Hindlimb muscle (tissue), 1 donor: ENCODE measurements at places on chromosomes 11 and 22.

- DNase-seq, result no peak
These were observed 153.2 kb upstream of the NARS2 start for GRCh38 chr11:78727816-78728215.

DNA sequence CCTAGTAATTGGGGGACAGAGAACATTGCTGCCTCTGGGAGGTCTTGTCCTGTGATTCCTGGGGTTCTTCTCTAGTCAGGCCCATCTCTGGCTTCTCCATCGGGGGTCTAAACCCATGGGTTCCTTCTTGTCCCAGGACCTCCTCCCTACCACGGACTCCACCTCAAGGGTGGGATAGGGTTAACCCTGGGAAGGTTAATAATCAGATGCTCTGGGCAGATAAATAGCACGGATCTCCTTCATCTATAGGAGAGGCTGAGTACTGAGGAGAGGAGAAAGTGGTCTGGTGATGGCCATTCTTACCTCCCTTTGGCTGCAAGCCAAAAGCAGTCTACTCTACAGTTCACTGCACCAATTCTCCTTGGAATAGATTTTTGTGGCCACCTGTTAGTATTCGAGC lies 10.5 kb downstream of the HEPHL1 start:
- DNase-seq, result no peak

GRCh38 chr11:19359221-19360000 lies 118.7 kb upstream of the E2F8 start:
- DNase-seq, result no peak

DNA sequence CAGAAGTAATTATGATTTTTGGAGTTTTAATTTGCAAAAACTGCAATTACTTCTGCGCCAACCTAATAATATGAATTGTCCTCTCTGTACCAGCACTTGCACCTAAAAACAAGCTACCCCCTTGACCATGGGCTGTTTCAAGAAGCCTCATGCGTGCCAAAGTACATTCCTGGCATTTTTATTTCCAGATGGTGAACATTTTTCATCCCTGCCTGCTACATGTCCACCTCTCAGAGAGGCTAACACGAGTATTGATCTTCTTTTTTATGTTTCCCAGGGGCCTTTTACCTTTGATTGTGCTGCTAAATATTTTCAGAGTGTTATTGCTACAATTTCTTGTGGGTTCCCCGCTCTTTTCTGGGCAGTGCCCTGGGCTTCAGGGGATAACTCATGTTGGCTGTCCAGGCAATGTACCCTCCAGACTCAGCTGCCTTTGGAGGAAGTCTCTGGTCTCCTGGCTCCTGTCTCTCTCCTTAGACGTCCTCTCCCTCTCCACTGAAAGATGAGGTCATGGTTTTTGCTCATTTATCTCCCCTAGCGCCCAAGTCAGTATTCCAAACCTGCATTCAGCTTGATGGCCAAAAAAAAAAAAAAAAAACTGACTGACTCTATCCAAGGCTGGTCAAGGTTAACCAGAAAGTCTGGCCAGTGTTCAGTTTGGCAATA lies 86.2 kb upstream of the ASPHD2 start:
- DNase-seq, result no peak

DNA sequence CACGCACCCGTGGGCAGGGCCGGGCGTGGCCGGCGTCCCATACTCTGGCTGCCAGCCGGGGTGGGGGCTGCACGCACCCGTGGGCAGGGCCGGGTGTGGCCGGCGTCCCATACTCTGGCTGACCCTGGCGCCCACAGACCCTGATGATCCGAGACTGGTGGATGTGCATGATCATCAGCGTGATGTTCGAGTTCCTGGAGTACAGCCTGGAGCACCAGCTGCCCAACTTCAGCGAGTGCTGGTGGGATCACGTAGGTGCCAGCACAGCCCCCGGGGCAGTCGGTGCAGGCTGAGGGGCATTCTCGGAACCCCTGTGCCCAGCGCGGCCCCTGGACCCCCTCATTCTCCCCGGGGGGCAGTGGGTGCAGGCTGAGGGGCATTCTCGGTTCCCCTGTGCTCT lies 19.0 kb downstream of the RNH1 start:
- DNase-seq, result no peak

DNA sequence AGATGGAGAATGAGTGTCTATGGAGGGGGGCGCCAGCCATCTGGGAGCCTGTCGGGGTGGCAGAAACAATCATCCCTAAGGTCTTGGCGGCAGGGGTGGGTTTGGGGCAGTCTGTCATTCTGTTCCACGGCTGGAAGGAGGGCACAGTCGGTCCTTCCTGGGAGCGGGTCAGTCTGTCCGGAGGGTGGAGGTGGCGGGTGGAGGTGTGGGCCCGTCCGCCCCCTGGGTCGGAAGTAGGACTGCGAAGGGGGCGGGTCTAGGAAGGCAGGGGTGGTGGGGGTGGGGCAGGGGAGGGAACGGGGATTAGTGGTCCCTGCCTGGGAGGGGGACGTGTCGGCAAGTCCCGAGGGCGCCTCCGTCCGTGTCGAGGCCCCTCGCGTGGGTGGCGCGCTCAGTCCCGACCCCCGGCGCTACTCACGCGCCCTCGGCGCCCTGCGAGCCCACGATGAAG lies 461 bp downstream of the TBC1D10A start:
- no peak for DNase-seq

- no peak for DNase-seq
These were observed 1900.7 kb upstream of the RAG2 start for GRCh38 chr11:38498721-38499120.

- no peak for DNase-seq
These were observed 1.7 kb downstream of the TTLL8 start for GRCh38 chr22:50056214-50056972.

GRCh38 chr22:24431309-24432034 lies 4.1 kb downstream of the ADORA2A start:
- DNase-seq, result no peak

GRCh38 chr11:75145196-75145971 lies 5.5 kb upstream of the SLCO2B1 start:
- no peak for DNase-seq

DNA sequence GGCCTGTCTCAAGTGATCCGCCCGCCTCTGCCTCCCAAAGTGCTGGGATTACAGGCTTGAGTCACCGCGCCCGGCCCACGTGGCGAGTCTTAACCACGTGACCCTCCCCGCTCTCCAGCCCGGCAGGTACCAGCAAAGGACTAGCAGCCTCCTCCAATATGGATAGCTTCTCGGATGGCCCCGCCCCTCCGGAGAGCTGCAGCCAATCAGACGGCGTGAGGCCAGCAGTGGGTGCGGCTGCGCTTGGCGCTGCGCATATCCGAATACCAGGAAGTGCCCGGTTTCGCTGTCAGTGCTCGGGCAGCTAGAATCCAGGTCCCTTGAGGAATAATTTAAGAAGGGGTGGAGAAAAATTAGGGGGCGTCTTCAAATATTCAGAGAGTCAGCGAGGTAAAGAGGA lies 14.7 kb upstream of the PISD start:
- DNase-seq, result peak; percentile 82

DNA sequence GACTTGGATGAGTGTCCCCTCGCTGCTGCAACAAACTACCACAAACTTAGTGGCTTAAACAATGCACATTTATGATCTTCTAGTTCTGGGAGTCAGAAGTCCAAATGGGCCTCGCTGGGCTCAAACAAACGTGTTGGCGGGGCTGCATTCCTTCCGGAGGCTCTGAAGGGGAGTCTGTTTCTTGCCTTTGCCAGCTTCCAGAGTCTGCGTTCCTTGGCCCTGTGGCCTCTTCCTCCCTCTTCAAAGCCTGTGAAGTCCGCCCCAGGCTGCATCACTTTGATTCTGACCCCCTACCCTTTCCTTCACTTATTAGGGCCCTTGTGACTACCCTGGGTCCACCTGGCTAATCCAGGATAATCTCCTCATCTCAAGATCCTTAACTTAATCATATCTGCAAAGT lies 80.3 kb upstream of the NECTIN1 start:
- no peak for DNase-seq

DNA sequence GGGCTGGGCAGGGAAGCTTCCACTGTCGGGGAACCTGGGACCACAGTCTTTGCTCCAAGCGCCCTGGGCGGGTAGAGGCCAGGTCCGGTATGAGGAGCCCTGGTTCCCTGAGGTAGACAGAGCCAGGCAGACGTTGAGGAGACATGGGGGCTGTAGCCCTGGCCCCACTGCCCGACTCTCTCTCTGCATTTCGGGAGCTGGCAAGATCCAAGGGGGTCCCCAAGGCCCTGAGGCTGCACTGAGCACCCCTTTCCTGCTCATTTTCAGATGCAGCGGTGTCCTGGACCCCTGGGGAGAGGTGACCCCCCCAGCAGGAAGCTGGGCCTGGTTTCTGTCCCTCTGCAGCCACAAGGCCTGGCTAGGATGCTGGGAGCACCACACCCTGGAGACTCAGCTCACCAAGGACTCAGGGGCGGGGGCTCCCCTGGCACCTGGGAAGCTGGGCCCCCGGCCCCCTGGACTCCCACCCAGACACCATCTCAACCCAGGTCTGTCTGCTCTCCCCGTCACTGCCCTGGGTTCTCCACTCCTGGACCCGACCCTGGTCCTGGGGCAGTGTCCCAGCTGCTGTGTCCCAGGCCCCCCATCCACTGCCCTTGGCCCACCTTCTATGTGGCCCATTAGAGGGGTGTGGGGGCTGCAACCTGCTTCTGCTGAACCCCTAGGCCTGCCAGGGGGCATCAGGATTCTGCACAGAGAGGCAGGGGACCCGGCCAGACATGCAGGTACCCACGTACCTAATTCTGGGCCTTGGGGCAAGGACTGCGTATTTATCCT lies 15.0 kb upstream of the MUC6 start:
- DNase-seq, result no peak

DNA sequence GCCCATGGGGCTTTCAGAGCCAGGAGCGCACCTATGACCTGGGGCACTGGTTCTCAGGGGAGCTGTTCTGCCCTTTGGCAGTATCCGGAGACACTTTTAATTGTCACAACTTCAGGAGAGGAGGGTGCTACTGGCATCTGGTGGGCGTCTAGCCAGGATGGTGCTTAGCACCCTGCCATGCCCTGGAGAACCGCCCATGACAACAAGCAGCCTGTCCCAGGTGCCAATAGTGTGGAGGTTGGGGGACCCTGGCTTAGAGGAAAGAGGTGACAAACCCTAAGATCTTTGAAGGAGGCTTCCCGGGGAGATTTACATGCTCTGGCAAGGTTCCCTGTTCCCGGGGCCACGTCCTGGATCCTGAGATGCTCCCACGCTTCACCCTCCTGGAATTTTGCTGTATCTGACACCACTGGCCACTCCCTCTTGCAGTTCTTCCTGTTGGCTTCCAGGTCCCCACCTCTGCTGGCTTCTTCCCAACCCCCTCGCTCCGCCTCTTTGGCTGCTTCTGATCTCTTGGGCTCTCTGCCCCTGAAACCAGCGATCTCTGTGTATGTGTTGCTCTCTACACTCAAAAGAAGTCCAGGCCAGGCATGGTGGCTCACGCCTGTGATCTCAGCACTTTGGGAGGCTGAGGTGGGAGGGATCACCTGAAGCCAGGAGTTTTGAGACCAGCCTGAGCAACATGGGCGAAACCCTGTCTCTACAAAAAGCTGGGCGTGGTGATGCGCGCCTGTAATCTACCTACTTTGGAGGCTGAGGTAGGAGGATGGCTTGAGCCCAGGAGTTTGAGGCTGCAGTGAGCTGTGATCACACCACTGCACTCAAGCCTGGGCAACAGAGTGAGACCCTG lies 31.1 kb downstream of the FADS3 start:
- no peak for DNase-seq

- DNase-seq, result no peak
These were observed 20.7 kb upstream of the CDC42EP2 start for GRCh38 chr11:65293909-65294381.

GRCh38 chr22:32589007-32589406 lies 114.4 kb downstream of the FBXO7 start:
- DNase-seq, result no peak

DNA sequence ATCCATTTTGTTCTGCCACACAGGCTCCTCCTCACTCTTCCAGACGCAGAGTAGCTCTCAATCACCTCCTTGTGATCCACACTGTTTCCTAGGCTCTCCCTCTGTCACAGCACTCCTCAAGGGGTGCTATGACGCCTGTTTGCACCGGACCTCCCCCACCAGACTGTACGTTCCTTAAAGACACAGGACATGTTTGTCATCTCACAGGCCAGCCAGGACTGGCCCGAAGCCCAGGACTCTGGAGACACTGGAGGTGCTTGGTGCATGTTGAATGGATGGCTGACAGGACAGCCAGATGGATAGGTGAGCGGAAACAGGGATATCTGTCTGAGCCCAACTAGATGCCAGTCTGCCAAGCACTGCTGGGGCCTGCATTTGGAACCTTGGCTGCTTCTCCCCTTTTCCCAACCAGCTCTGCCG lies 13.6 kb downstream of the PLA2G6 start:
- no peak for DNase-seq

GRCh38 chr22:24423519-24424000 lies 3.8 kb upstream of the ADORA2A start:
- DNase-seq, result peak; percentile 70

DNA sequence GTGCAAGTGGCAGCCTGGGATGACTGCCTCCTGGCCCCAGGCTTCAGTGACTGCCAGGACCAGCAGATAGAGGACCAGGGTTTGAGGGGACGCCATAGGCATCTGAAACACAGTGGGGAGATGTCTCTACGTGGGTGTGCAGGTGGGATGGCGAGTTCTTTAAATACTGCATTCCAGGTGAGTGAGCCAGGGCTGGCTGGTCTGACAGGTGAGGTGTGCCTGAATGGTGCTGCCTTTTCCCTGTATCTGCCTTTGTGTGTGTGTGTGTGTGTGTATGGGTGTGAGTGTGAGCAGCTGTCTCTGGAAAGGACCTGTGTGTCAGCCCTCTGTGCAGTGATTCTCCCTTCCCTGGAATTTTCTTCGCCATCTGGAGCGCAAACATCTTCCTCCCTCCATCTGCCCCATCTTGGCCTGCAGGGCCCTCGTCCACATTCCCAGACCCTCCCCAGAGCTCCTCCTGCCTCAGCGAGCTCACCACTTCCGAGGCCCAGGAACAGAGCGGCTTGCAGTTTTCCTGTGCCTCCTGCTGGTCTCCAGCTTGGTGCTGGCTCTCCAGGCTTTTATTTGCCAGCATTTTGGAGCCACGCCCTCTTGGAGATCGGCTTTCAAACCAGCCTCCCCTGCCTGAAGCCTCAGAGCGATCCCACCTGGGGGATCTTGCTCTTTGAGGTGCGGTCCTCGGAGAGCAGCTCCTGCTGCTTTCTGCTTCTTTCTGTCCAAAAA lies at the start of gene GPHA2:
TSS of gene GPHA2 (minus strand) at position 535 of the 723 bp plus-strand sequence. CDS start at position 102, 433 bp downstream.
- no peak for DNase-seq

DNA sequence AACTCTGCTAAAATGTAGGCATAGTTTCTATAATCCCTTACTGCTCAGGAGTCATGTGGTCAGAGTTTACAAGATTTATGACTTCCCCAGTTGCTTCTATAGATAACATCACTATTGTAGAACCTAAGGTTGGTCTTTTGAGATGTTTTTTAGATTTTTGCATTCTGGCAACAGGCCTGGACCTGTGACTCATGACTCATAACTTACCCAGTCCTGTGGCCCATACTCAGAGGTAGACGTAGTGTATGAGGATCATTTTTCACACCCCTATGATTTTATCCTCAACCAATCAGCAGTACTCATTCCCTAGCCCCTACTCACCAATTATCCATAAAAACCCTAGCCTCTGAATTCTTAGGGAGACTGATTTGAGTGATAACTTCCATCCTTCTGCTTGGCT lies 384.4 kb upstream of the DDI1 start:
- no peak for DNase-seq

- no peak for DNase-seq
These were observed 22.3 kb downstream of the VPS37C start for GRCh38 chr11:61138935-61139334.
